ENCODE measurements at places on chromosomes 4 and X.
A peak's percentile ranks its signal among the peaks of the same experiment; 100 is the strongest.

DNA sequence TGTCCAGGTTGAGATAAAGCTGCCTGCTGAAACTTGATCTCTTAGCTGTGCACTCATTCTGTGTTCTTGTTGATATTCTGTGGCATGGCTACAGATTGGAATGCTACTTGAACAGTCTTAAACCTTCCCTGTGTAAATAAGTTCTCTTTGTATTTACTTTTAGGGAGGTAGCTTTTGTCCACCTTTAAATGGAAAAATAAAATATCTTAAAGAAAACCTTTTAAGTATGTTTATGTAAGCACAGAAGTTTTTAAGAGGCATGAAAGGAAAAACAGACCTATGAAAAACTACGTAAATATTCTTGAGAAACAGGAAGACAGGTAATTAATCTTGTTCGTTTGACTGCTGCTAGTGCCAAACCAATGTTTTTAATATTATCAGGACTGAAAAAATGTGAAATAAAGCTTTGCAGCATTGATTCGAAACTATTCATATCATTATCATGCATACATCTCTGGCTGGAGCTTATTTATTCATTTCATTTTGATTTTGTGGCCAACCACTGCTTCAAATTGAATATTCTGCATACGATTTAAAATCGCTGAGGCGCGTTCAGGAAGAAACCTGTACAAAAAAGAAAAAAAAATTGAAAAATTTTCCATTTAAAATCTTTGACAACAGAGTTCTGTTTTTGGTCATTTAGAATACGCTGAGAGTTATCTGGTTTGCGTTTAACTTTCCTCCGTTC, 17.8 kb downstream of the HSD17B13 start:
- DNase-seq: no peak

- DNase-seq: no peak
These were observed 13.4 kb downstream of the SRD5A3 start for GRCh38 chr4:55359397-55359916.

- DNase-seq: no peak
These were observed 3.4 kb downstream of the SEPTIN11 start for GRCh38 chr4:76952656-76953582.

DNA sequence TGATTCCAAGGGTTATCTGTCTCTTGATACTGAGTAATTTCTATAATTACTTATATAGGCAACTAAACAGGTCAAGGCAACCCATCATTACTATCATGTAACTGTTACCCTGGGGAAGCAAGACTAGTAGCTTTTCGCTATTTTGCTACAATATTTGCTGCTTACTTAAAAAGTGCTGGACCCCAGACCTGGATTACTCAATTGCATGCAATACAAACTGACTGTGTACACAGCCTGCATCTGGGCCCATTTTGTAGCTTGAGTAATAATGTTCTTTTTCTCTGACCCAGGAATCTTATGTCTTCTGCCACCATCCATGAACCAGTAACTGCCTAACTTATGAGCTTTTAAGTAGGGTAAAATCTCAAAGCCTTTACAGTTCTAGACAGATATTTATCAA, 53.4 kb downstream of the CNOT6L start:
- DNase-seq: no peak

DNA sequence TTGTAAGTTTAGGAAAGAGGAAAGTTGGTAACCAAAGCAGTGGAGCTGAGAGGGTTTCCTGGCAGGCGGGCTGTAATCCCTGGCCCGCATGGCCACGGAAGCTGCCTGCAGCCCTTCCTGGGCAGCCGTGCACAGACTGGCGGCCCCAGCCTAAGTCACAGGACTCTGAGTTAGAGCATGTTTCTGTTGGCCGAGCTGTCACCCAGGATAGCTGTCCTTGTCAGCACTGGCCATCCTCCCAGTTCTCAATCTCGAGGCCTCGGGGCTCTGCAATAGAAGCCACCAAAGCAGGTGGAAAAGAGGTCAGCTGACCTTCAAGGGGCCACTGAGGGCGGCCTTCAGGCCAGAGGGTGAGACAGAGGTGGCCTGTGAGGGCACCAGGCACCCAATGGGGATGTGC, 20.5 kb downstream of the PNMA6E start:
- no peak for DNase-seq

GRCh38 chrX:53163436-53163835, 61.6 kb downstream of the KDM5C start:
- no peak for DNase-seq

GRCh38 chr4:4289597-4289940, 385 bp downstream of the LYAR start:
- no peak for DNase-seq

DNA sequence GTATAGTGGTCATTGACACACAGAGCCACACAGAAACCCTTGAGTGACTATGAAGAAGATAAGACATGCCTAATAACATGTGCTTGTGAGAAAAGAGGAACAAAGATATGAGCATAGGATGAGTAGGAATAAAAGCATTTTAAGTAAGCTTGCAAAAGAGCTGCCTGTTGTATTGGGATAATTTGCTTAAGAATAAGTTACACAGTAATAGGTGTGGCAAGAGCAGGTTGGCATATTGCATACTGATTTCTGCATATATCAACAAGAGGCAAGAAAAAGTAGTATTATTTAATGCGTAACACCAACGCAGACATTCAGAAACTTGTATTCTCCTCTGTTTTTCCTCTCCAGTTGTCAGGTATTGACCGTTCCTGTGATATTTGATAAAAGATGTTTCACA, 111.5 kb upstream of the UGT8 start:
- no peak for DNase-seq

DNA sequence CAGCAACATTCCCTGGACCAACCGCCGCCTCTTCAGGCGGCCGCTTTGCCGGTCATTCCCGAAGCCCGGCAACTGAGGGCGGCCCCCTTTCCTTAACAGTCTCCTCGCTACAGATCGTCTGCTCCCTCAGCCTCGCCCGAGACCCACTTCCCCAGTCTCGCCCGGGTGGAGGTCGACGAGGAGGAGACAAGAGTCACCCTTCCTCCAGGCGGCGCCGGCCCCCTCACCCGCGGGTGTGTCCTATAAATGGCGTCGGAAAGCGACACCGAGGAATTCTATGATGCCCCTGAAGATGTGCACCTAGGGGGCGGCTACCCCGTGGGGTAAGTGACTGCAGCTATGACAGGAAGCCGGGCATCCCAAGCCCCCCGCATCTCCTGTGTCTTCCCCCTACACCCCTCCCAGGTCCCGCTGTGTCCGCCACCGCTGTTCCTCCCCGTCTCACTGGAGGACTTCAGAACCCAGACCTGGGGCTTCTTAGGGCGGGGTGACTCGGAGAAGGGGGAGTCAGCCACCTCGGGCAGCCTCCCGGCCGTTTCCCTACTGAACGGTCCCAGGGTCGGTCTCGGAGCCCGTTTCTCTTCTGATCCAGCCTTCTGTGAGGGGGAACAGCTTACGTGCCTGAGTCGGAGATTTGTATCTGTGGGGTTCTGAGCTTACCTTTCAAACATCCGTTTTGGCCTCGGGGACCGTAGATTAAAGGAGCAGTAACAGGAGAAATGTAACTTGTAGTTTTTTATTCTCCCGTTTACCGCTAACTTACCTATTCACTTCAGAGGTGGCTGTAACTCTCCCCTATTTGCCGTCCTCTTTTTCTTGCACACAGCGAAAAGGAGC, 570 bp downstream of the WDR44 start:
- peak; percentile 19 for DNase-seq

DNA sequence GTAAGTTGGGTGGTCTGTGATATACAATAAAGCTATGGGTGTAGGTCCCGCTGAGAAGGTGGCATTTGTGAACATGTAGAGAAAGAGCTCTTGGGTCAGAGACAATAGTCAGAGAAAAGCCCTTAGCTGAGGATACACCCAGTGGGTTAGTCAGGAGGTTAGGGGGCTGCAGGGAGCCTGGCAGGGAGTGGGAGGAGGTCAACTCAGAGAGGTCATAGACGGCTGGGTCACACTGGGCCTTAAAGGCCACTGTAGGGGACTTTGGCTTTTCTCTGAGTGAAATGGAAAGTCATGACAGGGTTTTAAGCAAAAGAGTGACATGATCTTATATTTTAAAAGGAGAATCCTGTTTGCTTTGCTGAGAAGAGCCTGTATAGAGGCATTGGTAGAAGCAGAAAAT, 16.7 kb downstream of the MGST2 start:
- DNase-seq: no peak

GRCh38 chrX:51420610-51421009, 75.8 kb downstream of the NUDT11 start:
- no peak for DNase-seq

- DNase-seq: no peak
These were observed 654 bp upstream of the STS start for GRCh38 chrX:7146703-7147412.

- DNase-seq: no peak
These were observed 130.8 kb downstream of the PDLIM5 start for GRCh38 chr4:94582517-94582916.

DNA sequence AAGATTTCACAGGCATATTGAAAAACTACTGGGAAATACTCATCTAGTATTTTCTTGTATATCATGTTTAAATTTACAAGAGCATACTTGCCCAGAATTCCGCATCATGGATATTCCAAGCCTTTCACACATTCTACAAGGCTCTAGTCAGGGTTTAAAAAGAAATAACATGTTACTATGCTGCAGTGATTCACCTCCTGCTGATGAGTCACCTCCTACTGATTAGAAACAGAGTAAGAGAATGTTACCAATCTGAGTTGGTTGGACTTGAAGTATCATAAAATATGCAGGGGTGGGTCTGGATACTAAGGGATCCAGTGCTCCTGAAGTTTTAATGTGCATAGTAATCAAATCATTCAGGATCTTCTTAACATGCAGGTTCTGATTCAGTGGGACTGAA, 192.0 kb upstream of the ANK2 start:
- DNase-seq: peak; percentile 23

DNA sequence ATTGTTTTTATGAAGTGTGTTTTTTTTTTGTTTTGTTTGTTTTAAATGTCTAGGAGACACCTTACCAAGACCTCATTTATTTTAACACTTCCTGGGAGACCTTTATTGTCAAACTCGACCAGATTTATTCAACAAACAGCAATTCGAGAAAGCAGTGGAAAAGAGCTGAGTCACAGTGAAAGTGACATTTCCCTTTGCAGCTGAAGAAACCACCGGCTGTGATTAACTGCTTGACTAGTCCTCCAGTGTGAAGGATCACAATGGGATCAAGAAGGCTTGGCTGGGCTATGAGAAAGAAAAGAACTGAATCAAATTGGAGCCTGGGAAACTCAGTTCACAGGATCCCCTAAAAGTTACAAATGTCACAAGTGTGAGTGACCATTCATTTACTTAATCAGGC, 11.9 kb upstream of the ADH7 start:
- no peak for DNase-seq

- DNase-seq: no peak
These were observed 341.2 kb upstream of the BOD1L1 start for GRCh38 chr4:13968723-13969122.

DNA sequence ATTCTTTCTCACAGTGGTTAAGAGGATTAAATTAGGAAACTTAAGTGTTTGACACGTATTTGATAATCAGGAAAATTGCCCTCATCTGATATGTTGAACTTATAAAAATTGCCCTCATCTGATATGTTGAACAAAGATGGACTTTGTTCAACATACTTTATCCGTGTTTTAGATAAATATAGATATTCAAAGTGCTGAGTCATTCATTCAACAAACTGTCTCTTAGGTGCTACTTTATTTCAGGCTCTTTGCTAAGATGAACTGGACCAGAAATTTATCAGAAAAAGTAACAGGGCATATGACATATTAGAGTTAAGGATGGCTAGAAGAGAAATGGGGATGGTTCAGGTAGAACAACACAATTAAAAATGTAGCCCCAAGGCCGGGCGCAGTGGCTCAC, 81.7 kb downstream of the IL1RAPL1 start:
- no peak for DNase-seq

- no peak for DNase-seq
These were observed 1316.9 kb upstream of the TENM3 start for GRCh38 chr4:180926277-180926676.
